ENCODE measurements at places on chromosomes 3 and 15.

GRCh38 chr15:63801171-63801570, 32.6 kb downstream of the HERC1 start:
- no peak for DNase-seq

GRCh38 chr3:179072100-179072438, 460 bp upstream of the ZMAT3 start:
- peak; percentile 33 for DNase-seq

DNA sequence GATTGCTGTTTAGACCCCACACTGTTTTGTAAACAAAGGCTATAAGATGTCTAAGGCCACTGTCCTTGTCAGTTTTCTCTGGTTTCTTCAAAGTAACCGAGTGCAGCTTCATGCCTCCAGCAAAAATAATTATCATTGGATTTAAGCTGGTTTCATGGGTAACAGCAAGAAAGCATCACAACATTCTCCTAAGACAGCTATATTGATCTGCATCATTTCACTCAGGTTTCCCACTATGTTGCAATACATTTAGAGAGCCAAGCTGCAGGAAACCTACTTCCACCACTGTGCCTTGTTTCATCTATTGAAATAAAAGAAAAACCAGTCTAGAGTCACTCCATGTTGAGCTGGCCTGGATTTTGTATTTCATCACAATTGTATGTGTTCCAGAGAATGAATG, 351.4 kb downstream of the OXSM start:
- DNase-seq = no peak

GRCh38 chr15:29795610-29796009, 26.7 kb downstream of the TJP1 start:
- no peak for DNase-seq

- DNase-seq = no peak
These were observed 23.5 kb downstream of the MYH15 start for GRCh38 chr3:108486941-108487340.

DNA sequence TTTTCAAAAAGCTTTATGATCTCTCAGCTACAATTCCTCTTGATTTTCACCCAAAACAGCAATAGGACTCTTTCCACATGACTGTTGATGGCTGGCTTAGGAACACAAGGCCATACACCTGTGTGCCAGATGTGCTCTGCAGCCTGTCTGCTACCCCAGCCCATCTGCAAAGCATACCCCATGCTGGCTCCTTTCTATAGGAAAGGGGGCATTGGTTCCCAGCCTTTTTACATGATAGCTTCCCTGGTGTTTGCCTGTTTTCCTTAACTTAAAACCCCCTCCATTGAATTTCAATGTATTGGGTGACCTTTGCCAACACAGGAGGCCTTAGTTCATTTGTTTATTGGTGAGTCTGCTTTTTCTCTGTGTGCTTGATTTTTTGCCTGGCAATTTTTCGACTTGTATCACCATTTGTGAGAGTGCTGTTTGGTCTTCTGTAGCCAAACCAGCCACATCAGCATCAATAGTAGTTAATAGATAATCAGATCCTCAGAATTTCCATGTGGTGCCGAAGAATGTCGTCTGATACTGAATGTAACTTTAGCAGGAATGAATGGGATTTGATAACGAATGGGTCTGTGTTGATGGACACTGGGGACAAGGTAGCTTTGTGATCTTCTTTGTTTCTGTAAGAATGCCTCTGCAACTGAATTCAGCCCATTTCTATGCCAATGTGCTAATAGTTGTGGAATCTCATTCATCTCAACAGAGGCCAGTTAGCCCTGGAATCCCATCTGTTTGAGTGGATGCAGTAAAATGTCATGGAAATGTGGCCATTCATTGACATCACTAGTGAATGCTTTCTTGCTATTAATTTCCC, 272.2 kb upstream of the RARB start:
- no peak for DNase-seq

DNA sequence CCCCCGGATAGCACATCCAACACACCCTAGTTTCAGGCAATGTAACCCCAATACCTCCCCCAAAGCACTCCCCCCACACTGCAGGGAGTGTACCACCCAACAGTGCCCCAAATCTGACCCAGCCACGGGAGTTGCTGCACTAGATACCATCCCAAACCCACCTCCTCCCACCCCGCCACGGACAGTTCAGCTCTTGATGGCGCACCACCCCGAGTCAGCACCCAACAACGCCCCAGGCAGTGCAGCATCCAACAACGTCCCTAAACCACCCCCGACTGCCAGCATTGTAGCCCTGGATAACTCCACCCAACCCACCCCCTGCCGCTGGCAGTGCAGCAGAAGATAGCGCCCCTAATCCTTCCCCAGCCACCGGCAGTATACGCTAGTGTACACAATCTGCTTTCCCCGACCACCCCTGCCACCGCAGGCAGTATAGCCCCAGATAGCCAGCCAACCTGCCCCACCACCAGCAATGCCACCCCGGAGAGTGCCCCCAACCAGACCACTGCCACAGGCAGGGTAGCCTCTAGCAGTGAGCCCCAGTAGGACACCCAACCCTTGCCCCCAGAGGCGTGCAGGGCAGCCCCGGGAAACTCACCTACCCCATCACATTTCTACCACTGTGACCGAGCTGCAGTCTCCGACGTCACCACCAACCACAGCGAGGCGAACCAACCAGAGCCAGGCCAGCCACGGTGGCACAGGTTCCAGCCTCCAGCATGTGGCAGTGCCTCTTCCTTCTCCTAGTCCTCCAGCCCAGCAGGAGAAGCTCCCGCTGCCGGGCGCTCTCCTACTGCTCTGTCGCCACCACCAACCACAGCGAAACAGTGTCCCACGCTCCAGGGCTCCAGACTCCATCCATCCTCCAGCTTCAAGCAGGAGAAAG, 178.1 kb downstream of the POTEB3 start:
- DNase-seq = no peak

GRCh38 chr15:88954431-88955277, 41.5 kb upstream of the MFGE8 start:
- no peak for DNase-seq

DNA sequence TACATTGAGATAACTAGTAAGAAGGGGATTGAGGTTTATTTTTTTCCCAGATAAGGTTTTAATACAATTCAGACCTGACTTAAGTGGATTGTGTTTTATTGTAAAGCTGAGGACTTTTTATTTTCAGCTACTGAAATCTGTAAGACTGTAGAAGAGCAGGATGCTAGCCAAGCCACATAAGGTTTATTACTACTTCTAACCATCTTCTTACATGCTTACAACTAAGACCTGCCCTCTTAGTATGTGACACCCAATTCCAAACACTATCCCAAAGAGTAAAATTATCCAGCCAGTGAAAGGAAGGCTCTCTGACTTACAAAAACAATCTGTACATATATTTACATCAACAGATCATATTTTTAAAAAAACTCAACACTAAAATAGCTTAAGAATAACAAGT, 564.5 kb upstream of the NAALADL2 start:
- DNase-seq = no peak

- no peak for DNase-seq
These were observed 272.8 kb upstream of the TTC14 start for GRCh38 chr3:180329187-180329586.

- peak; percentile 12 for DNase-seq
These were observed 995 bp downstream of the CHST14 start for GRCh38 chr15:40471808-40472150.

- DNase-seq = no peak
These were observed 7.4 kb downstream of the TRANK1 start for GRCh38 chr3:36937492-36937891.

DNA sequence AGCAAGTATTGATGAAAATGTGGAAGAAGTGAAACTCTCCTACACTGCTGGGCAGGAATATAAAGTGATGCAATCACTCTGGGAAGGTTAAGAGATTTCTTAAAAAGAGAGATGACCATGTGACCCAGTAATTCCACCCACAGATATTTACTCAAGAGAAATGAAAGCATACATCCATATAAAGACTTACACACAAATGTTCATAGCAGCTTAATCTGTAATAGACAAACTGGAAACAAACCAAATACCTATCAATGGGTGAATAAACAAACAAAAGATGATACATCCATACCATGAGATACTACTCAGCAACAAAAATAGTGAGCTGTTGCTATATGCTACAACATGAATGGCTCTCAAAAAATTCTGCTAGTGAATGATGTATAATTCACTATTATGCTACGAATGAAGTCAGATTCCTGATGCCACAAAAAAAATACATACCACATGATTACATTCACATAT, 463.3 kb downstream of the MAGI1 start:
- DNase-seq = no peak

DNA sequence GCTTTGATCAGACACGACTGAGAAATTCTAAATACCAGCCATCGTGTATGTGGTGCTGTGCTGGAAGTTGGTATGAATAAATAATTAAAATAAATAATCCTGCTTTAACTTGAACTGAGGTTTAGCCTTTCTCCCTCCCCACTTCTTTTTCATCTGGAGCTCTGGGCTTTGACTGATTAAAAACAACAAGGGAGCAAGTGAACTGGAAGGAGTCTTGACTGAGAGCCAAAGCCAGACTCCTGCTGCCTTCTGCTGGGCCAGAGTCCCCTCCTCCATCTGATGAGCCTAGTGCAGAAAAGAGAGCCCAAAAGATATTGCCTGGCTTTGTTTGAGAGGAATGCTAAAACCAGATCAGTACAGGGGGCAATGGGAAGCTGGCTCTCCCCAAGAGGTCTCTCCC, 96.0 kb downstream of the CCNL1 start:
- DNase-seq = no peak

- no peak for DNase-seq
These were observed 14.6 kb downstream of the HEMK1 start for GRCh38 chr3:50583897-50584296.

DNA sequence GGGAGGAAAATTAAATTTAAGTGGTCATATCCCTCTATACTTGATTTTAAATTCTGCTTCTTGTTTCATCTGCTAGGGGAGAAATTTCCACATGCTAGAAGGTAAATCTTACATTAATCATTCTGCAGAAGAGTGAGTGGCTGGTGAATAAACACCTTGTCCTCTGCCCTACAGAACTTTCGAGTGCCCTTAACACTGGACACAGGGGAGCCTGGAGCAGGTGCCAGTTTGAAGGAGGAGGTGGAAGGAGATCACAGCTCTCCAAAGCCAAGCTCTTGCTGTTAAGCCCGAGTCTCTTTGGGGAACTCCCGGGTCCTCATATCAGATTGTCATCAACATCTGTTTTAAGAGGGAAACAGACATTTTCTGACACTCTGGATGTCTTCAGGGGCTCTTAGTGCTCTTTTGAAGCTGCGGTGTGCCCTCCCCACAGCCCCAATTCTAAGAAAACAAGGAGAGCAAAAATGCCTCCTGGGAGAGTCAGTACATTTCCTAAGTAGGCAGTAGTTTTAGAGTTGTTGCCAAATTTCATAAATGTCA, 31.3 kb downstream of the LAMP3 start:
- DNase-seq = no peak

DNA sequence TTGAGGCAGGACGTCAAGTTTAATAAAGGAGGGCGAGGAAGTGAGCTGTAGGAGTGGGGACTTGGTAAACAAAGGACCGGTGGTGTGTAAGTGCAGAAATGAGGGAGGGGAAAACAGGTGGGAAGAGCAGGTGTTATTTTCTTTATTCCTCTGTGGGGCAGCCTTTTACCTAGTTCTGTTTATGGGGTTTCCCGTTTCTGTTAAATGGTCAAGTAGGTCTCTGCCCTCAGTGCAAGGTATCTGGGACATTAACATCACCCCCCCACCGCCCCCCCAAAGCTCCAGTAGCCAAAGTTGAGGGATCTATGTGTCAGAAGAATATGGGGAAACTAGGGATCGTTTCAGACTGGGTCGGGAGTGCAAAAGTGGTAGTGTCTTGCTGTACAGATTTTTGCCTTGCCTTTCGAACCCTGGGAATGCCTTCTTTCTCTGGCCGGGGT, 893 bp downstream of the MGA start:
- no peak for DNase-seq

DNA sequence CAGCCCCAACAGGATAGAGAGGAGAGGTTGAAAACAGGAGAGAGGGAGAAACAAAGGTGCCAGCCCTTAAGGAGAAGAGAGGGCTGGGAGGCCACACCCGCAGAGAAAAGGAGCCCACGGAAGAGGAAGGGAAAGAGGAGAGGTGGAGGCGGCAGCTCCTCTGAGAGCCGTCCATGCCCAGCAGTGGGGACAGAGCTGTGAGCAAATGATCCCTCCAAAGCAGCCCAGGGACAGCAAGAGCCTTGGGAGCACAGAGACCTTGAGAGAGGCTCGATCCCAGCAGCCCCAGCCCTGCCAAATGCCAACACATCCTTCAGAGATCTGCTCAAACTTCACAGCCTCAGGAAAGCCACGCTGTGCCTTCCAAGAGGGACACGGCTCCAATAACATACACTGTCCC, 66.7 kb upstream of the CORO2B start:
- no peak for DNase-seq

GRCh38 chr3:151816091-151816604, 2.2 kb downstream of the AADAC start:
- no peak for DNase-seq

- DNase-seq = no peak
These were observed 708.9 kb upstream of the NECTIN3 start for GRCh38 chr3:110362751-110363150.

DNA sequence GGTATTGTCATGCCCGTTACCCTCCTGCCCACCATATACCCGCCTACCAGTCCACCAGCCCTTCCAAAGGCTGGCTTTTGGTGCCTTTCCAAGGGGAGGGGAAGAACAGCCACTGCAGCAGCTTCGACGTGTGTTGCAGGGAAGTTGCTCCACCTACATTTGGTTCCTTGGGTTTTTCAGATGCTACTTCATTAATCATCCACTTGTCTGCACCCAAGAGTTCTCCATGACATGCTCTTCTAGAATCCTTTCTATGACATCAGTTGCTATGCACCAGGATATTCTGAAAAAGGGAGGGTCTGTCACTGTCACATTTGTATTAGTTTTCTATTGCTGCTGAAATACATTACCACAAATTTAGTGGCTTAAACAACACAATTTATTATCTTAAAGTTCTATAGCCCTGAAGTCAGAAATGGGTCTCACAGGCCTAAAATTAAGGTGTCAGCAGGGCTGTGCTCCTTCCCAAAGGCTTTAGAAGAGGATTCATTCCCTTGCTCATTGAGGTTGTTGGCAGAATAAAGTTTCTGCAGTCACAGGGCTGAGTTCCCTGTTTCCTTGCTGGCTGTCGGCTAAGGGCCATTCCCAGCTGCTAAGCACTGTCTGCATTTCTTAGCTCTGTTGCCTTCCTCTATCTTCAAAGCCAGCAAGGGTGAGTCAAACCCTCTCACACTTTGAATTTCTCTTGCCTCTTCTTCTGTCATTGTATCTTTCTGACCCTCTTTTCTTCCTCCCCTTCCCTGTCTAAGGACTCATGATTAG, at the start of gene LYZL4:
Gene LYZL4 (minus strand): TSS at position 241 of the 762 bp plus-strand sequence. CDS start 3,359 bp downstream, outside the sequence.
- DNase-seq = no peak

DNA sequence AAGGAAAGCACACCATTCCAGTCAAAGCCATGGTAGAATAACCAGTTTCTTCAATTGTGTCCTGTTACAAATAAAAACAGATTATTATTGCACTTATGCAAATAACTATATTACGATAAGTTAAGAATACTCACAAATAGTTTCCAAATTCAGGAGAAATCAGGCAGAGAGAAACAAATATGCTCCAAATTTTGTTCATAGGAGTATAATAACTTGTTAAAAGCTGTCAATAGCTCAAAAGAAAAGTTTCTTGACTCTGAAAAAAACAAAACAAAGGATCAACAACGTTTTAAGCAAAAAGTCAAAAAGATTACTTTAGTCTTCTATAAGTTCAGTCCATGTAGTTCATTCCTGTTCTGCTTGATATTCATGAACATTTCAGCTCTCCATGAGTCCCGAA, 59.7 kb upstream of the BDH1 start:
- DNase-seq = no peak

GRCh38 chr15:64197425-64197824, 34.6 kb upstream of the PPIB start:
- DNase-seq = no peak

All from stimulated activated CD4-positive, alpha-beta T cell treated with anti-CD3 and anti-CD28 coated beads, Interleukin-12 subunit alpha, Interleukin-12 subunit beta, amount 100 ng/mL, for 4 hours (primary cell).